ENCODE measurements at places on chromosomes 5 and 9.

- DNase-seq, result no peak
Observed at GRCh38 chr5:31355337-31355736, 161.9 kb downstream of the CDH6 start.

DNA sequence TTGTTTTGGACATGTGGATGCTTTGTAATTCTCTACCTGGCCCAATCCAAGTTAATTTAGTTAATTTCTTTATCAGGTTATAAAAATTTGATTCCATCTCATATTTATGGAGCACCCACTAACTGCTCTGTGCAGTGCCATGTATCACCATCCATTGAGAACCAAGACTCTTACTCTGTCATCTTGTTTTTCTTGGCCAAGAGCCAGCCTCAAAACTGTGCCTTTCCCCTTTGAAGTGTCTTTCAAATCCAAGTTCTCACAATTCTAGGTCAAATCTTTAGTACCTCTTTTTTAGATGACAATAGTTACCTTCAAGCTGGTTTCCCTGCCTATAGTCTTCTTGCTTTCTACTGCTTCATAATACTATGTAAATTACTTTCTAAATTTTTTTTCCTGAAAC, 3.2 kb downstream of the COMMD10 start:
- no peak for DNase-seq

DNA sequence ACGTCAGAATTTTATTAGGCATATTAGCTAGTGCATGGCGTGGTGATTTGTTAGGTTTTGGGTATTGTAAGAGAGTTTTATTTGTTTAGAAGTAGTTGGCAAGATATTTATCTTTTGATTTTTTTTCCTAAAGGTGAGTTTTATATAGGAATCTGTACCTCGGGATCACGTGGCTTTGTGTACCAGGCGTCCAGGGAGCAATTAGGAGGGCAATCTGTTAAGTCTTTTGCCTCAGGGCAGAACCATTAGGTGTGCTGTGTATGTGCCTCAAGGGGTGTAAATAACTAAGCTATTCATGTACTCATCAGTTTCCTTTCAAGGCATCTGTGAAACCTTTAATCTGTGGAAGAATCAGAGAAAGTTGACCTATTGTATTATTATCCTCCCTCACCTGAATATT, 39.4 kb downstream of the ZSWIM6 start:
- no peak for DNase-seq

DNA sequence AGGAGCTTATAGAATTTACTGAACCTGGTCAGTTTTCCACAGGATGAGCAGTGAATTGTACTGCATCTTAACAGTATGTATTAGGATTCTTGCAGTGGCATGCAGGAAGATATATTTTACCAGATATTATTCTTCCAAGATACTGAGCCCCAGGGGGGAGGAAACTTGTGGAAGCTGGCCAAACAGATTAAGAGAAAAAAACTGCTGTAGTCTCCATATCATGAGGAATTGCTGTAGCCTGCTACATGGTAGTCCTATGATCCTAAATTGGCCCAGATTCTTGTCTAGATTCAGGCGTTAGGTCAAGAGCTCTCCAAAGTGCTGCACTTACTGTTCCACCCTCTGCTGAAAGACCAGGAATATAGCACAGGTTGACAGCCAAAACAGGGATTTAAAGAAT, 275.5 kb upstream of the TAS2R1 start:
- no peak for DNase-seq

DNA sequence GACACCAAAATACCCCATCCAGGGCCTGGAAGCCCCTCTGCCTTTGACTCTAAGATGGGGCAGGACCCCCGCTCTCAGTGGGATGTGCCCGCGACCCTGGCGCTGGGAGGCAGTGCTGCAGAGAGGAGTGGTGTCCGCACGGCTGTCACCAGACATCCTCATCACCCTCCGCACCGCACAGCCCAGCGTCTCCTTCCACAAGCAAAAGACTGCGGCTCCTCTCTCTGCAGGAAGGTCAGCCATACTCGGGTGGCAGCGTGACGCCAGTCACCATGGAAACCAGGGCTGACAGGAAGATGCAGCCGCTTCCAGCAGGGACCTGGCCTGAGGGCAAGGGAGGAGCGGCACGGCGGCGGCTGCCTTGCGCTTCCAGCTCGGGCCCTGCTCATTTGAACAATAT, 17.1 kb upstream of the SLC6A3 start:
- no peak for DNase-seq

GRCh38 chr9:131502781-131503625, at the start of gene POMT1:
Gene POMT1 (plus strand): TSS chr9:131502918. CDS start chr9:131504219, 1,301 bp downstream.
- peak; percentile 85 for DNase-seq

- DNase-seq, result no peak
Observed at GRCh38 chr9:80520231-80520630, 948.5 kb downstream of the TLE4 start.

DNA sequence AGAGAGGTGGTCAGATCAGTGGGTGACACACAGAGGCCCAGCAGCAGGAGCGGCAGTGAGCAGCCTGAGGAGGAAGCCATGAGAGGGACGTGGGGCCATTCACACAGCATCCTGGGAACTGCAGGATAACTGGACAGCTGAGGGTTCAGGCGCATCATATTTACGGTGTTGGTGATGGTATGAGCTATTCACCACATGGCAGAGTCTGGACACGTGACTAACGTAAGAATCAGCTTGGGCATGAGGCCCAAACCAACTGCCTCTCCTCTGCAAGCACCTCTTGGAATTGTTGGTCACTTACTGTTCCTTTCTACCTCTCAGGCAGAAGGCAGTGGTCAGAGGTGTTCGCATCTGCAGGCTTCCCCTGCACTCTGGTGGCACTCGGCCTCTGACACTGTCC, 141.1 kb downstream of the ENTREP1 start:
- no peak for DNase-seq

GRCh38 chr9:114114364-114114763, 15.3 kb upstream of the KIF12 start:
- DNase-seq, result no peak

GRCh38 chr5:90810211-90810610, 251.6 kb downstream of the ADGRV1 start:
- DNase-seq, result no peak

DNA sequence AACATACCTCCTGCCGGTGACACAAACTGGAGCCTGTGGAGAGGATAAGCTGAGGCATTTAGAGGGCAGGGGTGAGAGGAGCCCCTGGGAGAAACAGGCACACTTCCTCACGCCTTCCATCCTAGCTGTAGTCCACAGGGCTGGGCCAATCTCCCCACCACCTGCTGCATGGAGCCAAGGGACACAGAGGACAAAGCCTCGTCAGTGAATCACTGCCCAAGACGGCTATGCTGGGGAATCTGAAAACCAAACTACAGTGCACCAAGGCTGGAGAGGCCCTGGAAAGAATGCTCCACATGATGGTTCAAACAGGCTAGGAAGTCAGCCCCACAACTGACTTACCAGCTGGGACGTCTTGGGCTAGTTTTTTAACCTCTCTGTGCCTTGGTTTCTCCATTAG, 57.0 kb downstream of the SHB start:
- no peak for DNase-seq

DNA sequence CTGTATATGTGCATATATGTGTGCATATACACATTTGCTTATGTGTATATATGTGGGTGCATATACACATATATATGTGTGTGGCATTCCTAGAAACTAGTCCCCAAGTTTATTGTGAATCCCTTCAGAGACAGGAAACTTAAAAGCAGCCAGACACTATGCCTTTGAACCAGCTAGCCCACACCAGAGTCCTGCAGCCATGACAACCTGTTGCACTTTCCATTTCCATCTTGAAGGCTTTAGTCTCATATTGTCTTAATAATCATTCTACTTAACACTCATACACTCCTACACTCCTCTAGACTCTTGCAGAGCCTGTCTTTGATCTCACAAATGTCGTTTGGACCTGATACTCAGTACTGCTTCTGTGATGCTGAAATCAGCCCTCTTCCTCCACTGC, 34.8 kb upstream of the CDH6 start:
- no peak for DNase-seq

- no peak for DNase-seq
Observed at GRCh38 chr9:27386571-27387091, 89.7 kb upstream of the EQTN start.

GRCh38 chr5:1827886-1828397, 26.7 kb downstream of the NDUFS6 start:
- DNase-seq, result no peak

- no peak for DNase-seq
Observed at GRCh38 chr9:87324613-87325194, 173.0 kb upstream of the DAPK1 start.

DNA sequence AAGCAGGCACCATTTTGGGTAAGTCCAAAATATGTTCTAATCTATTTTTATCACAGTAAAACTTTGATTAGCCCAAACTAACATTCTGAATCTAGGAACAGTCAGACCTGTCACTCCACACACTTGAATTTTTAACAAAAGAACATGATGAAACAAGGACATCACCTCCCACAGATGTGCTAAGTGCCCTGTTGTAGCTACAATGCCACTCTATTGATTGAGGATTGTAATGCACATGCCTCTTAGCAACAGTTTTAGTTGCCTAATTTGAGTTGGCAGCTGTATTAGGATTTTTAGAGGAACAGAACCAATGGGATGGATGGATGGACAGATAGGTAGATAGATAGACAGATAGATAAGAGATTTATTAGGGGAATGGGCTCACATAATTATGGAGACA, 20.3 kb upstream of the RNF20 start:
- no peak for DNase-seq

- DNase-seq, result no peak
Observed at GRCh38 chr5:142955628-142956027, 185.5 kb downstream of the ARHGAP26 start.

GRCh38 chr9:129440435-129441186, 180.3 kb downstream of the C9orf50 start:
- no peak for DNase-seq

GRCh38 chr5:96427824-96428223, 5.2 kb downstream of the PCSK1 start:
- no peak for DNase-seq

- no peak for DNase-seq
Observed at GRCh38 chr5:168174376-168174775, 117.1 kb upstream of the WWC1 start.

- no peak for DNase-seq
Observed at GRCh38 chr5:151757233-151758140, 944 bp downstream of the ATOX1 start.

GRCh38 chr9:121491111-121491510, 8.5 kb downstream of the GGTA1 start:
- DNase-seq, result no peak

DNA sequence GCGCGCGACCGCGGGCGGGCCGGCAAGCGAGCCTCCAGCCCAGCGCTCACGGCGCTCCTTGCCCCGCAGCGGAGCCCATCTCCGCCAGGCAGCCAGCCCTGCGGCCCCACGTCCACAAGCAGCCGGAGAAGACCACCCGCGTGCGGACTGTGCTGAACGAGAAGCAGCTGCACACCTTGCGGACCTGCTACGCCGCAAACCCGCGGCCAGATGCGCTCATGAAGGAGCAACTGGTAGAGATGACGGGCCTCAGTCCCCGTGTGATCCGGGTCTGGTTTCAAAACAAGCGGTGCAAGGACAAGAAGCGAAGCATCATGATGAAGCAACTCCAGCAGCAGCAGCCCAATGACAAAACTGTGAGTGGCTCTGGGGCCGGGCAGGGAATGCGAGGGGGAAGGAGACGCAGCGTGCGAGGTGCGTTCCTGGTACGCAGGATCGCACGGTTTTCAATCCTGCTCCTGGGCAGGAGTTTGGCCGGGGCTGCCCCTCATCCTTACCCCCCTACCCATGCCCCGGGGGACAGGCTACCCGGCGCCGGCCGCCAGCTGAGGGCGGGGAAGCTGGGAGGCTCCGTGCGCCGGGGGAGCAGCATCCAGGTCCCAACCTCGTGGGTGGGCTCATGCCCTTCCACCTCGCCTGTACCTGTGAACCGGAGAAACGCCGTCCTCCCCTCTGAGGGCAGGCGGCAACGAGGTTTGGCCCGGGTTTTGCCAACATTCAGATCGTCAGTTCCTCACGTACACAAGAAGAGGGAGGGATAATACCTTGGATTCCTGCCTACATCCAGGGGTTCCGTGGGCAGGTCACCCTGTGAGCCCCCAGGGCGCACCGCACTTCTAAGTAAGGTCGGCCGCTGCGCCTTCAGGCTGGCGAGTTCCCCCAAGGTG, 6.6 kb downstream of the ISL1 start:
- no peak for DNase-seq

- DNase-seq, result no peak
Observed at GRCh38 chr9:129036923-129037766, 719 bp downstream of the MIGA2 start.

GRCh38 chr9:102054811-102055210, 316.4 kb upstream of the GRIN3A start:
- no peak for DNase-seq

GRCh38 chr9:128153060-128153946, 4.0 kb downstream of the LCN2 start:
- DNase-seq, result no peak

DNA sequence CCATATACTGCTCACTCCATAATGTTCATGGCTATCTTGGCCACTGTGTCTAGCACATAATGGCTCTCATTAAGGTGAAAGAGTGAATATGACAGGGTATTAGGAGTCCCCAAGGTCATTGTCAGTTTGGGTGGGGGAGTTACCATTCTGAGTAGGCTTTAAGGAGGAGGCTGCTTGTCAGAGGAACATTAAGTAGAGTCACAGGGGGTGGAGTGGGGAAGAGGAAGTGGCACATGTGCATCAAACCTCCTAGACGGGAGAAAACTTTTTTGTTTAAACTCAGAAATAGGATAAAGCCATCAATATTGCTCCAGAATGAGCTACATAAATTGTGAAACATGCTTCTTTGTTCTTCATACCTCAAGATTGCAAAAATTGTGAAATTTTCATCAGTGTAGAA, 45.5 kb downstream of the DAB2IP start:
- no peak for DNase-seq

DNA sequence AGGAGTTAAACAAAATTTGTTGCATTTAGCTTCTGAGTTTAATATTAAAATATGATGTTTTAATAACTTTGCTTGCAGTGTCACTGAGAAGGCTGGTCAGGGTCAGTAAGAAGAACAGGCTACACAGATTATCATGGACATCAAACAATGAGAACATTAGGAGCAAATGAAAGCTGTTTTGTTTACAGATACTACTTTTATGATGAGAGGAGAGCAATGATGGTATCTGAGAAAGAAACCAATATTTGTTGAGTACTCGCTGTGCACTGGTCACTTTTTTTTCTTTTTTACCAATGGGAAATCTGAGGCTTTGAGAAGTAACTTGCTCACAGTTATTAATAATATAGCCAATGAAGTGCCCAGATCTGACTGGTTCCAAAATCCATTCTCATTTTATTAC, 109.6 kb downstream of the INVS start:
- no peak for DNase-seq

- no peak for DNase-seq
Observed at GRCh38 chr5:141910271-141910673, 13.4 kb upstream of the DELE1 start.

- no peak for DNase-seq
Observed at GRCh38 chr9:19431361-19432171, 22.8 kb downstream of the ACER2 start.

- DNase-seq, result no peak
Observed at GRCh38 chr5:34717426-34718327, 61.5 kb downstream of the RAI14 start.

- DNase-seq, result no peak
Observed at GRCh38 chr5:95825495-95825894, 3.0 kb upstream of the GLRX start.
